ENCODE measurements at places on chromosomes 11 and 22.

- DNase-seq: no peak
Measured at GRCh38 chr22:47618180-47619010, 855.9 kb downstream of the TBC1D22A start.

DNA sequence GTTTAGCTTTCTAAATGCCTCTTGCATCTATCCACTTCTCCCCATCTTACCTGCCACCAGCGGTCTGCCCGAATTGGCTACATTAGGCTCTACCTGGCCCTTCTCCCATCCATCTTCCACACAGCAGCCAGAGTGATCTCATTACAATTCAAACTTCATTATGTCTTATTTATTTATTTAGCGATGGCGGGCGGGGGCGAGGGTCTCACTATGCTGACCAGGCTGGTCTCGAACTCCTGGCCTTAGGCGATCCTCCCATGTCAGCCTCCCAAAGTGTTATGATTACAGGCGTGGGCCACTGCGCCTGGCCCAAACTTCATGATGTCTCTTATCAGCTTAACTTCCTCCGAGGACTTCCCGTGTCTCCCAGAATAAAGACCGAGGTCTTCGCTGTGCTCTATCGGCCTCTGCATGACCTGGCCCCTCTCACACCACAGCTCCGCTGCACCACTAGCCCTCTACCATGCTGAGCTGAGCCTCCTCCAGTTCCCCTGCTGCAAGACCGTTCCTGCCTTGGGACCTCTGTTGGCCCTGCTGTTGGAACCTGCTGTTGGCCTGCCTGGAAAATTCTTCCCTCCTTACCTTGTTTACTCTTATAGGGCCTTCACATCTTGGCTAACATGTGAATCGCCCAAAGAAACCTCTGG lies 870 bp upstream of the CTTN start:
- peak; percentile 69 for DNase-seq

DNA sequence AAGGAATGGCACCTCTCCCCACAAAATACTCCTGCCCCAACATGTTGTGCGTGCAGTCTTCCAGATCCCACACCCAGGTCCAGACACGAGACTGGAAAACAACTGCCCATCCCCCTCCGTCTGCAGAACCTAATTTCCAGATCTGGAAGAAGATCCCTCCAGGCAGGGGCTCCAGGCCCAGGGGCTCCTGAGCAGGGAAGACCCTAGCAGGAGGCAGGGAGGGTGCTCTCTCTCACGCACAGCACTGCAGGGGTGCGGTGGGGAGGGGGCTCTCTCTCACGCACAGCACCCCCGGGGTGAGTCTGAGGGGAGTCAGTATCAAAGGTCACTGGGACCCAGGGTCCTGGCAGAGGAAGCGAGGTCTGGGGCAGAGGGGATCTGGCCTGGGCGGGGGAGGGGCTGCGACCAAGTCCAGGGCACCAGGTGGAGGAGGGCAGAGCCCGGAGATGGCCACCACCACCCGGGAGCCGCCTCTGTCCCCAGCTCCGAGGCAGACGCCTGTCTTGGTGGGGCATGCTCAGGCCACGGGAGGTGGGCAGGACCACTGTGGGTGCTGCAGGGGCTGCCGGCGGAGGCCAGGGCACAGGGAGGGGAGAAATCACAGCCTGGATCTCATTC lies 1.7 kb downstream of the MLC1 start:
- no peak for DNase-seq

DNA sequence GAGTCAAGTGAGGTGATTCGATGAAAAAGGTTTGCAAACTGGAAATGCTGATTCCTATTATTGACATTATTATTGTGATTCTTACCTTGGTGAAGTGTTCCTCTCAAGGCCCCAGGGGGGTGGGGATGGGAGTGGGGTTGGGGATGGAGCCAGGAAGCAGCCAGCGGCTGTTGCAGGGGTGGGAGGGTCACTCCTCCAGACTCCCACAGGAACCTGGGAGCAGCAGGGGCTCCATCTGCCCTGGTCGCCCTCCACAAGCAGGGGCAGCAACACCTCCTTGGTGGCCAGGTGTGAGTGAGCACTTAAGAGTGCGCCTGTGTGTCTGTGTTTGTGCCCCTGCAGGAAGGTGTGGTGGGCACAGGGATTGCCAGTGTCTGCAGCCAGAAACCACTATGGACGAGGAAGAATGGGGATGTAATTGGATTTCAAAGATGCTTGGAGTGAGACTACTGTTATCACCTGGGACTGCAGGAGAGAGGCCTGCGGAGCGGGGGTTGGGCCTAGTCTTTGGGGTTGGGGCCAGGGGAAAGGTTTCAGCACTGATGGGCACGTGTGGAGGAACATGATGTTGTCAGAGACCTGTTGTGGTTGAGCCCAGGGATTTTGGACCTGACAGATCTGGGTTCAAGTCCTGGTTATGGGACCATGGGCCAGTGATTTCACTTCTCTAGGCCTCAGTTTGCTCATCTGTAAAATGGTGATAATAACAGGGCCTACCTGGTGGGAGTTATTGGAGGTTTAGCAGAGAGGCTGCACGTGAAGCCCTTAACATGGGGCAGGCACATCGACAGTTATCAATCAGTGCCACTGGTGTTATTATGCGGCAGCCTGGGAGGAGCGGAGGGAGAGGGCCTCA lies 3.6 kb upstream of the TP53I11 start:
- DNase-seq: no peak

DNA sequence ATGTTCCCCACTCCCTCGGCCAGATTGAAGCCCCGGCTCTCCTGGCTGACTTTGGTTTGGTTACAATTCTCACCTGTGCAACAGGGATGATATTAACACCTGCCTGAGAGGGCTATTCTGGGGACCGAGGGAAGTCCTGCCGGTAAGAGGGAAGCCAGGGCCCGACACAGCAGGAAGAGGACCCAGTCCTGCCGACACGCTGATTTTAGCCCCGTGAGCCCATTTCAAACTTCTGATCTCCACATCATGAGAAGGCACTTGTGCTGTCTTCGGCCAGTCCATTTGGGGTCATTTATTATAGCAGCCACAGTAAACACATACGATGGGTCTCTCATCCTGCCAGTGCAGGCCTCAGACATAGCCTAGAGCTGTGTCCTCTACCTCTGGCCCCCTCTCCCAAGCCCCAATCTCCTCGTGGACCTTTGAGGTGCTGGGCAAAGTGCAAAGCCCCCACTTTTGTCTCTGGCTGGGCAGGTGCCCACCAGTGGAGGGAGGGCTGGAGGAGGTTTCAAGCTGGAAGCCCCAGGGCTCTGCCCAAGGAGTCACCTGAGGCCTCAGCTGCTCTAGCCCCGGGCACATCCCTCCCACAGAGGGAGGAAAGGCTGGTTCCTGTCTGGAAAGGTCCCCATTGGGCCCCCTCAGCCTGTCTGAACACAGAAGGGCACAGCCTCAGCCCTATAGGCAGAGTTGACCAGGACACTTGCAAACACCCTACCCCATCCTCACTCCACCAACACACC lies 59.1 kb upstream of the FGF3 start:
- DNase-seq: no peak

Data from KG1 (cell line).